ENCODE measurements at places on chromosomes 12 and 14.
A peak's percentile ranks its signal among the peaks of the same experiment; 100 is the strongest.

- DNase-seq, result no peak
Measured at GRCh38 chr12:133231001-133231400, 4.7 kb downstream of the ANHX start.

DNA sequence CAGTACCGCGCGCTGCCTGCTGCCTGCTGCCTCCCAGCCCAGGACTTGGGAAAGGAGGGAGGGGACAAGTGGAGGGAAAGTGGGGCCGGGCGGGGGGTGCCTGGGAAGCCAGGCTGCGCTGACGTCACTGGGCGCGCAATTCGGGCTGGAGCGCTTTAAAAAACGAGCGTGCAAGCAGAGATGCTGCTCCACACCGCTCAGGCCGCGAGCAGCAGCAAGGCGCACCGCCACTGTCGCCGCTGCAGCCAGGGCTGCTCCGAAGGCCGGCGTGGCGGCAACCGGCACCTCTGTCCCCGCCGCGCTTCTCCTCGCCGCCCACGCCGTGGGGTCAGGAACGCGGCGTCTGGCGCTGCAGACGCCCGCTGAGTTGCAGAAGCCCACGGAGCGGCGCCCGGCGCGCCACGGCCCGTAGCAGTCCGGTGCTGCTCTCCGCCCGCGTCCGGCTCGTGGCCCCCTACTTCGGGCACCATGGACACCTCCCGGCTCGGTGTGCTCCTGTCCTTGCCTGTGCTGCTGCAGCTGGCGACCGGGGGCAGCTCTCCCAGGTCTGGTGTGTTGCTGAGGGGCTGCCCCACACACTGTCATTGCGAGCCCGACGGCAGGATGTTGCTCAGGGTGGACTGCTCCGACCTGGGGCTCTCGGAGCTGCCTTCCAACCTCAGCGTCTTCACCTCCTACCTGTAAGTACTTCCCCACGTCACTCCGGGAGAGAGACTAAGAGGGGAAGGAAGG, at the start of gene LGR5:
Gene LGR5 (plus strand): TSS at position 186 of the 732 bp plus-strand sequence. CDS start 283 bp downstream, at position 469.
- DNase-seq, result peak; percentile 7

- DNase-seq, result peak; percentile 57
Measured at GRCh38 chr12:1593174-1594005, 991 bp downstream of the FBXL14 start.

DNA sequence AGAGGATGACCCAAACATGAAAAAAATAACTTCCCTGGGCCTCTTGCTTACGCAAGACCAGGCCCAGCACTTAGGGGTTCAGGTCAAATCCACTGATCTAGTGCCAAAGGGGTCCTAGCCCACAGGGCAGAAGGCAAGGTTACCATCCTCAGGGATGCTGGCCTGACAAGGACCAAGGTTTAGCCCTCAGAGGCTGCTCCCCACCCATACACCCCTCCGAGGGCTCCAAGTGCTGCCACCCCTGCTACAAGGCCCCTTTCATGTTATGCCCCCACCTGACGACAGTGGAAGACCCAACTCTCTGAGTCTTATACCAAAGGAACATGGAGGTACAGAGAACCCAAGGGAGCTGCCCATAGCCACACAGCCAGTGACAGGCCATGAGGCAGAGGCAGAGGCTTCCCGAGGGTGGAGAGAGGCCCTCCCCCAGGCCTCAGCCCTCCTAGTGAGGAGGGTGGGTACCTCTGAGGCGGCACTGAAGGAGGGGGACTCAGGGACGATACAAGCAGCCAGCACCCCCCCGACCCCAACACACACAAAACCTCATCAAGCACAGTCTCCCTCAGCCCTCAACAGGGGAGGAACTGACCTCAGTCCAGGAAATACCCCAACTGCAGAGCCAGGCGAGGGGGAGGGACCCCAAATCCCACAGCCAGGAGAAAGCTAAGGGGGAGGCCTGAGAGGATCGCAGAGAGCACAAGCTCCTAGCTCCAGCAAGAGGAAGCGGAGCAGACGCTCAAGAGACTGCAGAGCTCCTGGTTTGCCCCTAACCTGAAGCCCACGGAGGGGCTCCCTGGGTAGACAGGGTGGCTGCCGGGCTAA, 37.0 kb downstream of the ANAPC7 start:
- DNase-seq, result no peak

- DNase-seq, result no peak
Measured at GRCh38 chr14:78950649-78951048, 780.5 kb downstream of the NRXN3 start.

DNA sequence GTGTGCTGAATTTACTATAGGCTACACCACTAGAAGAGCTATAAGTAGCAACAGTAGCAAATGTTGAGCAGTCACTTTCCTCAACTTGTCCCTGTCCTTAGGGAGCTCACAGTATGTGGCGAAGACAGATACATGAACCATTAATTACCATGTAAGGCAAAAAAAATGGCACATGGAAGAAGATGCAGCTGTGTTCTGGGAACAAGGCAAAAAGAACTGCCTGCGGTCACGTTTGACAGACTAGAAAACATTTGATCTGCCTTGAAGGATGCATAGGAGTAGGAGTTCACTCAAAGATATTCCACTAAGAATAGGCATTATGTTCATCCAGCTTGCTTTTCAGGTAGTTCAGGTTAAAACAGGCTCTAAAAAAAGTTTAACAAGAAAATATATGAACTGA, 46.5 kb upstream of the IFNG-AS1 start:
- no peak for DNase-seq

- DNase-seq, result no peak
Measured at GRCh38 chr12:84843593-84844144, 68.9 kb downstream of the SLC6A15 start.

- no peak for DNase-seq
Measured at GRCh38 chr14:22537436-22538310, 51.4 kb downstream of the DAD1 start.

DNA sequence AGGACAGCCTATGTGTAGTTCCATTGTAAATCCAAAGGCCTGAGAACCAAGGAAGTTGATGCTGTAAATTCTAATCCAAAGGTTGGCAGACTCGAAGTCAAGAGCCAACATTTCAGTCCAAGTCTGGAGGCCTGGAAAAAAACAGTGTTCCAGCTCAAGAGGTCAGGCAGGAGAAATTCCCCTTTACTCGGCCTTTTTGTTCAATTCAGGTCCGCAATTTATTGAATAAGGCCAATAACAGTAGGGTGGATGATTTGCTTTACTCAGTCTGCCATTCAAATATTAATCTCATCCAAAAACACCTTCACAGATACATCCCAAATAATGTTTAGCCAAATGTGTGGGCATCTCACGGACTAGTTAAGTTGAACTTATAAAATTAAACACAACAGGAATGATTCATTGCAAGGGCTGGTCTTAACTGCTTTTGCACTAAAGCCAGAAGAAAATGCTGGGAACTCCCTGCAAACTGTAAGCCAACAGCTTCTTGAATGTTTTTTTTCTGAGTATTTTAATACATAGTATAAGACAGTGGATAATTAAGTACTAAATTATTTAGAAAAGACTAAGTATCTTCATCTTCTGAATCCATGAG, 197.4 kb upstream of the GARIN6 start:
- DNase-seq, result no peak

GRCh38 chr12:89140141-89140540, 212.2 kb downstream of the DUSP6 start:
- DNase-seq, result no peak

All from stimulated activated CD4-positive, alpha-beta T cell treated with anti-CD3 and anti-CD28 coated beads, Interleukin-4, amount 100 ng/mL, for 1 hour (primary cell).